ENCODE measurements at places on chromosomes 13 and 19. TPM values are rescaled to one million over a fixed set of nuclear protein-coding genes. Genes with fewer than 3 reads are reported as not detected.

The DNAJC3 gene
- 85.9 TPM for total RNA-seq

The LRG1 gene
- 0.30 TPM for total RNA-seq

The ZNF180 gene
- 13.4 TPM for total RNA-seq

The COX7A1 gene
- 2.0 TPM for total RNA-seq

The POU2F2 gene
- total RNA-seq: 0.15 TPM

The ZFP82 gene
- total RNA-seq: 4.2 TPM

The UBL5 gene
- 446 TPM for total RNA-seq

The ACTN4 gene
- total RNA-seq: 395 TPM

The SCGB2B2 gene
- under 0.01 TPM for total RNA-seq

The EPS8L1 gene
- 5.9 TPM for total RNA-seq

The ZNF221 gene
- 10.6 TPM for total RNA-seq

The GARIN5A gene
- 0.32 TPM for total RNA-seq

The PTH2 gene
- total RNA-seq: not detected

The NLRP12 gene
- 2.3 TPM for total RNA-seq

The GAPDHS gene
- not detected for total RNA-seq

The NANOS3 gene
- not detected for total RNA-seq

The HSD17B14 gene
- 5.8 TPM for total RNA-seq

The LAIR1 gene
- total RNA-seq: not detected

The SLITRK1 gene
- total RNA-seq: not detected

Measured in epithelial cell of umbilical artery (primary cell).